NT2/D1 (cell line): ENCODE measurements at places on chromosomes 3 and 15.

DNA sequence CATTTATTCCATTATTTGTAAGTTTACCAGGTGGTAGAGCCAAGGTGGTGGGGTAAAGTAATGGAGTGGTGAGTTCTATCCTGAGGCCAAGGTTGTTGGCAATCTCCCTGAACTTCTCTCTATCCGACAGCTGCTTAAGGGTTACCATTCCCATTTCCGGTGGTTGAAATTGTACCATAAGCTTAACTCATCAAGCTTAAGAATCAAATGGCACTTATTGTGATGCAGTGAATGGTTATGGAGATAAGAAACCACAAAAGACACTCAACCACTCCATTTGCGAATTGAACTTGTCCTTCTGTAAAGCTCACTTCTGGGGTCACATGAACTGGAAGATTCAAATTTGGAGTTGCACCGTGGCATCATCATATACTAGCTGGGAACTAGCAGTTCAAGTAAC lies 287.4 kb upstream of the SLCO3A1 start:
- DNase-seq: no peak

- DNase-seq: no peak
Observed at GRCh38 chr15:59674361-59674877, 14.7 kb downstream of the BNIP2 start.

GRCh38 chr15:90001062-90001682 lies at the start of gene ZNF710:
Gene ZNF710 (plus strand): TSS chr15:90001324. CDS start chr15:90067138, 65,814 bp downstream.
- DNase-seq: no peak

DNA sequence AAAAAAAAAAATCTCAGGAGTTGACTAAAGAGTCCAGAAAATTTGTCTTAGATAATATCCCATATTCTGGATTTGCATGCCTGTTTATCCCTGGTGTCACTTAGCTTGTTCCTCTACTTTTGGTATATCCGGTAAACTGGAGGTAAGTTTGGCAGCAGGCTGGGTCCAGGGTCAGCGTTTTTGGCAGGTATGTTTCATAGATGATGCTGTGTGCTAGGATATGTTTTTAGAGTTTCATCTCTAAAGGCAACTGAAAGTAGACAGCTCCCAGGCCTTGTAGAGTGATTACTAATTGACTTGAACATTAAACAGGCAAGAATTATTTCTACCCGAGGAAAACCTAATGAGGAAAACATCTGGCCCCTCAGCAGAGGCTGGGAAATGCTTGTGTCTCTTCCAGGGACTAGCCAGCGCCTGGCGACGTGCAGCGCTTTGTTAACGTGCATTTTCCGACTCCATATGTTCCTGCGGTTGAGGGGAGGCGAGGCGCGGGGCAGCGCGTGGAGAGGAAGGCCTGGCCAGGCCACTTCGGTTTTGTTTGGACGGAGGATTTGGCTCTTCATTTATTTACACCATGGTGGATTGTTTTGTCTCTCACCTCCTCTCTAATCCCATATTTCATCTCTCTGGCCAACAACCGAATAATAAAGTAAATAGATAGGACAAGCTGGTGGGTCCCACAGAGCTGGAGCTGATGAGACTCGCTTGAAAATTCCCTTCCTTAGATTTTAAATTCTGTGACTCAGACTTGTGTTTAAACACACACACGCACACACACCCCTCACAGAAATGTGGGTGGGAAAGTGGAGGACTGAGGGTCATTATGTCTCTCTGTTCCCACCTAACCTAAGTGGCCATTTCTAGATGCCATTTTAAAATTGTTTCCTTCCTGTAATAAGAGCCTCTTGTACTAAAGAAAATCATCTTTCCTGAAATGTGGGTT lies 65.3 kb downstream of the ASB7 start:
- DNase-seq: no peak

- DNase-seq: no peak
Observed at GRCh38 chr15:40115670-40116093, 7.0 kb upstream of the BMF start.

GRCh38 chr15:69731081-69731330 lies 278.4 kb downstream of the RPLP1 start:
- DNase-seq: no peak

GRCh38 chr3:79885407-79885806 lies 117.6 kb upstream of the ROBO1 start:
- no peak for DNase-seq

- DNase-seq: no peak
Observed at GRCh38 chr3:178950676-178951075, 120.9 kb downstream of the ZMAT3 start.

DNA sequence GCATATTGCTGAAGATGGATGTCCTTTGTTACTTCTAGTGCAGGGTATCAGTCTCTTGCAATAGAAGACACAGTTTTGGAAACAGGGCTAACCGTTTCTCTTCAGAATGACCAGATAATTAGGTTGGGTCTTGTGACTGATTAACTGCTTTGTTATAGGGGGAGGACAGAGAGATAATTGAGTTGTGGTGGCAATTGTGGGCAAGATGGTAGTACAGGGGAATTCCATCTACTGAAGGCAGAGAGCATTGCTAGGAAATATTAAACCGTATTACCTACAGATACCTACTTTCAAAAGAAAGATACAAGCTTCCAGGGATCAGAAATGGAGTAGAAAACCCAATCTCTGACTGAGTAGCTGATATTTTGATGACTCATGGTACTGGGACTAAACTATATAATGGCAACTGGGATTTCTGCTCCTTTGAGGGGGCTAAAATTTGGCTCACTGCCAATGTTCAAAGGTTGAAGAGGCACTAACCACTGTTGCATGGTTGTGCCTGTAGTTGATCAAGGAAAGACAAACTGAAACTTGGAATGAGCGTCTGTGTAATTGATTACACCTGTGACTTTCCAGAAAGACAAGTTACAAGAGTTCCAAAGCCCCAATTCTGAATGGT lies 4.2 kb downstream of the PRR23B start:
- DNase-seq: no peak

DNA sequence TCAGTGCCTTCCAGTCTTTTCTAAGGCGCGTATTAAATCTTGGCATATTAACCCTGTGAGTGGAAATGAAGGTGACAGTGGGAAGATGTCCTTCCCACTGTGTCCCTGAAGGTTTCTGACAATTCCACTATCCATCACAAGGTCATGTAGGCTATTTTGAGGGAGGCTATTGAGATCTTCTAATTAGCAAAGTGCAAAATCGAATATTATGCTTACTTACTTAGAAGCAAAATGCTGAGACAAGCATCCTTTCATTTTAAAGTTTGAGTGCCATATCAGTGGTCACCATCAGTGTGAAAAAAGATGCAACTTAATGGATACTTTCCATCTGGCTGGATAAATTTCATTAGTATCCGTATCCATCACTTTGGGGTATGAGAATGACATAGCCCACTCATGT lies 77.6 kb downstream of the COL6A5 start:
- no peak for DNase-seq

DNA sequence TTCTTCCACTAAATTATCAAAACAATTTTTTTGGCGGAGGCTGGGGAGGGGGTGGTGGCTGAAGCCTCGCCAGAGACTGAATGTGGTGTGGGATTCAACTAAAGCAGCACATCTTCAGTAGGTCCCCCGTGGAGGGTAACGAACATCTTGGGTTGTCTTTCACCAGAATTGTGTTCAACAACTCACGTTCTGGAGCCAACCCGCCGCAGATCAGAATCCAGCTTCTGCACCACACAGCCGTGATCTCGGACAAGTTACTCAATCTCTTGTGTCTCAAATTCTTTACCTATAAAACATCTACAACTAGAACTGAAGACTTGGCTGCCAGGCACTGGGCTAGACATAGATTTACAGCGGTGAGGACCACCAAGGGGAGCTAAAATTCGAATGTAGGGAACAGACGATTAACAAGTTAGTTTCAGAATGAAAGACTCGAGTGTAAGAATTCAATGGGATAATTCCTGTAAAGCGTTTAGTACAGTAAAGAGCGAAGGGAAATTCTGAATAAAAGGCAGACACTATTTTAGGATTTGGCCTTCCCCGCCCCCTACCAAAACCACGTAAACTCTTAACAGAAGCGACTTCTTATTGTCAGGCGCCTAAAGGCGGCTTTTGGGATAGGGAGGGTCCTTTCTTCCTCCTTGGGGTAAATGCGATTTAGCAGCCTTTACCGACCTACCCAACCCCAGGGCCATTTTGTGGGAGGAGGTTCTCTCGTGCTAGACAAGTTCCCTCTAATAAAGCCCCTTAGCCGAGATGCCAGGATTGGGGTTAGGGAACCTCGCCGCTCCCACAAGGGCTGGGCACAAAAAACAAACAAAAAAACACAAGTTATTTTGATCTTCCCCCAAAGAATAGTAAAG lies 697 bp upstream of the RAB5A start:
- no peak for DNase-seq

DNA sequence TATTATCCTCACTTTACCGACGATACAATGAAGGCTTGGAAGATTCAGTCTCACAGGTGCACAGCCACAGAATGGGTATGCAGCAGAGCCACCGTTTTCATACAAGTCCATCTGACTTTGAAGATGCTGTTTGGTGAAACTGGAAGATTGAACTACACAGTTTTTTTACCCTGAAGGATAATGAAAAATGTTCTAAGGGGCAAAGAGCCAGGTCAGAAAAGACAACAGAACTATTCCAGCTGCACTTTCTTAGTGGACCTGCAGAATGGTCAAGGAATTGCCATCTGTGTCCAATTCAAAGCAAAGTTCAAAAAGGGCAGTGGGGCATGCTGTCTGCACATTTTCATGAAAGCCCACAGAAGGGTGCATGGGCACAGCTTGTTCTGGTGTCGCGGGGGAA lies 127.6 kb upstream of the PDZRN3 start:
- DNase-seq: no peak

- DNase-seq: peak; percentile 61
Observed at GRCh38 chr15:76376029-76376428, 39.5 kb downstream of the ISL2 start.
